ENCODE measurements at places on chromosomes 7 and 10. TPM values are rescaled to one million over a fixed set of nuclear protein-coding genes. Genes with fewer than 3 reads are reported as not detected.

DNA sequence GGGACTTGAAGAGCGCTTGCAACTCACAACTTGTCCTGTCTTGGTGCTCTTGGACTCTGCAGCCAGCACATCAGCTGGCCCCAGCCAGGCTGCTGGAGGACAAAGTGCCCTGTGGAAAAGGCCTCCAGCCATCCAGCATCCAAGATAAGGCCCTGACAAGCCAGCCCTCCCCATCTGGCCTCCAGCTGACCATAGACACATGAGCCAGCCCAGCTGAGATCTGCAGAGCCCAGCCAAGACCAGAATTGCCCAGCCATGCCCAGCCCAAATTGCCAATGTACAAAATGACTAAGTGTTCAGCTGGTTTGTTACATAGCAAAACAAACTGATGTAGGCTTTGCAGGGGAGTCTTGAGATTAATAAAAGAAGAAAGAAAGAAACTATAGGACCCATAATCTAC is 36.0 kb upstream of the FRMD4A start:
- no peak for DNase-seq

Gene ASIC3
- total RNA-seq = not detected

Gene SLC29A3
- total RNA-seq = 0.72 TPM

- no peak for DNase-seq
Measured at GRCh38 chr7:37284805-37285231, 163.8 kb downstream of the ELMO1 start.

GRCh38 chr10:101772895-101773761 is 2.8 kb downstream of the FGF8 start:
- DNase-seq = no peak

GRCh38 chr7:39615350-39615975 is 7.9 kb upstream of the RALA start:
- no peak for DNase-seq

DNA sequence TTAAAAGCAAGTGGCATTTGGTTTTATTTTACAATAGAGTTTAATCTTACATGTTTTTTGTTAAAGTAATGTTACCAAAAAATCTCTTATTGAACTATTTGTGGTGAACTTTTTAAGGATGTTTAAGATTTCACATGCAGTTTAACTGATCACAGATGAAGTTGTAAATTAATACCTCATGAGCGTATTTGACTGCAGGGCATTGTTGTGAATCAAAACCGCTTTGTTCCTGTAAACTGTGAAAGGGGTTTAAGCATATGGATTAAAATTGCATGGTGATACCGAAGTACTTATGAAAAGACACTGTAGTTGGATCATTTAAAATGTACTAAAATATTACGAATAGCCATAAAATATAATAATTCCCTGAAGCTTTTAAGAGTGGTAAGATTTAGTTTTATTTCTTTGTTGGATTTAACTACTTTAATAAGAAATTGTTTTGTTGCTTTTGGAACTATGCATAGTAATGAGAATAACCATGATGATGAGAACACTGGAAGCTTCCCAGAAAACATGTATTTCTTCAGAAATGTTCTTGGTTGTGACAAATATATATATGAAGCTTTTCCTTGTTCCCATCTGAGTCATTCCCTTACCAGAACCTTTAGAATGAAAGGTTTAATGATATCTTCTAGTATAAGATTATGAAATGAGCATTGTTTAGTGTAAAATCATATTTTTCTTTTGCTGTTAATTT is 131.3 kb downstream of the ADK start:
- DNase-seq = peak; percentile 69

DNA sequence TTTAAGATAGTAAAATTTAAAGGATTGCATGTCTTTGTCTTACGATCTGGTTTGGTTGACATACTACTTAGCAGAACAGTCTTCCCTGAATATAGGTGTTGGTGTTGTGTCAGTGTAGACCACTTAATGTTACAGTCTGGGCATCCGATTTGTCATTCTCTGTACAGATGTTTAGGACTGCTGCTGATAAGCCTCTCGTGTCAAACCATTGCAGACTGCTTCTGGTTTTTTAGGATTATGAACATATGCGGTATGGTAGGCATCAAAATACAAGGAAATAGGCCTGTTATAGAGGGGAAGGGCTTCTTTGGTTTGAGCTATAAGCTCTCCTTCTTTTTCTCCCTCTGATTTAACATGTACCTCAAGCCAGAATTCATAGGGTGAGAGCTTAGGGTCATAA is 7.4 kb downstream of the CYP3A43 start:
- no peak for DNase-seq

DNA sequence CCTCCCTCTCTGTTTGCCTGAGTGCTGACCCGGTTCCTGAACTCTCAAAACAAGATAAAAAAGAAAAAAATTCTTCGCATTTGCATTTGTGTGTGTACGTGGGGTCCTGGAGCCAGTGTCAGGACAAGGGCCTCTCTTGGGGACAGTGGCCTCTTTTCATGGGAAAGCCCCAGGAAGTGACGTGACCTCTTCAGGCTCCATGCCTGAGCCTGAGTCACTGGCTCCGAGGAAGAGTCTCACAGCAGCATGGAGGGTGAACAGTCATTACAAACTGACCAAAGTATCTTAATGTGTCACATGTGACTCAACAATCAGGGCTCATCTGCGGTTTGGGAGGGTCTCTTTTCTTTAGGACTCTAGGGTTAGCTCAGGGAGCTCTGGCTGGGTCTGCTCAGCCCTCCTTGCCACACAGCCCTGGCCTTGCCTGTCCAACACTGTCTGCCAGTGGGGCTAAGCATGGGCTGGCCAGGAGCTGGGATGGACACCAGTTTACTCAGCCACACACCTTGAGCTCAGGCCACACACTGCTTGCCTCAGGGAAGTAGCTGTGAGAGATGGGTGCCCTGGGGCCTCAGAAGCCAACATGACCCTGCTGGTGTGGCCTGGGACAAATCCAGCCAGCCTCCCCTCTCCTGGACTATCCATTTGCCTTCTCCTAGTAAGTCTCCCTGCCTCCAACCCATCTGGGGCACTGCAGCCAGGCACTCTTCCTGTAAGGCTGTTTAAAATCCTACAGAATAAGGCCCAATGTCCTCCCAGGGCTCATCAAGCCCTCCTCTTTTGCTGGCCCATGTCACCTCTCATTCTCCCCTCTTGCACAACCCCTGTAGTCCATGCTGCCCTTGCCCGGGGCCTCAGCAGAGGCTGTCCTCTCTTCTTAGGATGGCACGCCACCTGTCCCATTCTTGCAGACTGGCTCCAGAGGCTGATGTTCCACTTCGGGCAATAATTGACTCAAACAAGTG is 10.5 kb downstream of the TMEM273 start:
- DNase-seq = peak; percentile 96

- DNase-seq = no peak
Measured at GRCh38 chr10:35758076-35758475, 116.0 kb upstream of the FZD8 start.

DNA sequence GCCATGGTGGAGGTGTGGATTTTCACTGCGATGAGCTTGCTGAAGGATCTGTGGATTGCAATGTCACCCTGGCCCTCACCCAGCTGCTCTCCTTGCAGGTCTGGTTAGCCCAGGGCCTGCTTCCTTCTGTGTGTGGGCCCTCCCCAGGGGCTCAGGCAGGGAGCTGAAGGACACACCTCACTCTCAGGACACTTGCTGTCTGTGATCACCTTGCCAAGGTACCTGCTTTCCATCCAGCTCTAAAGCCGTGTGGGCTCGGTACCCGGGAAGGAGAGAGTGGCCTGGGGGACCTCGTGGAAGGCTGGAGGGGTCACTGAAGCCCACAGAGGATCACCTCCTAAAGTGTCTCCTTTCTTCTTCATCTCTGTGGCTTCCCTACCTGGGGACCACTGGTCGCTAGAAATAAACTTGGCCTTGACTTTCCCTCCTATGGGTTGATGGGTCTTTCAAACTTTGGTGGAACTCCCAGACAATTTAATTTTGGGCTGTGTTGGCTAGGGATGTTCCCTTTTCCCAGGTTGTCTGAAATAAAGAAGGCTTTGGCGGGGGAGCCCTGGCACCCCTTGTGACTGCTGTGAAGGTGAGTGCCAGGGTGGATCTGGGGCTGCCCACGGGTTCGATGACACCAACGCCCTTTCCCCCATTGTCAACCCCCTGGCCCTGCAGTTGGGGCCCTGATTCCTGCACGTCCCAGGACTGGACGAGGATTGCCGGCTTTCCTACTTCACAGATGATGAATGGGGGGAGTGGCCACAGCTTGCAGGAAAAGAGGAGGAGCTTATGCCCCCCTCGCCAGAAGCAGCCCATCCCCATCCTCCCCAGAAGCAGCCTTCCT is 331.0 kb downstream of the ADARB2 start:
- no peak for DNase-seq

Gene FZD8
- total RNA-seq = 3.6 TPM

DNA sequence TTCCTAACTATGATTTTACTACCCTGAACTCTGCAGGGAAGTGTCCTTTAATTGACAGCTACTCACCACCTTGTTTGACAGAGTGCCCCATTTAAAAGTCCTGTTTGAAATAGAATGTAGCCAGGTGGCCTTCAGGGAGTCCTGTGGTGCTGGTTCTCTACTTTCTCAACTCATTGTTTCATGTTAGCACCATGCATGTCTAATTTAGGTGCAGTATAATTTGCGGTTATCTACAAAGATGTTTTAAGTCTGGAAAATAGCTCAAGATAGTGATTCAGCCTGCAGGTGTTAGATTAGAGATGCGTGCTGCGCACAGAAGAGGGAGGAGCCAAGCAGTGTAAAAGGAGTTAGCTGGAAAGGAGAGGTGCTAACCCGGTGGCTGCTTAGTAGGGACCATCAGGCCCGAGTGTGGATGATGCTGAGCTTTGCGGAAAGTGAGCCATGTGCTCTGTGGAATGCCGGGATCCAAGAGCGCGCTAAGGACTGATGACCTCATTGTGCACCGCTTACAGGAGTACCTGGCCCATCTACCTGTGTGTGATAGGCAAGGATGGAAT is 1.2 kb downstream of the CCM2 start:
- DNase-seq = no peak

DNA sequence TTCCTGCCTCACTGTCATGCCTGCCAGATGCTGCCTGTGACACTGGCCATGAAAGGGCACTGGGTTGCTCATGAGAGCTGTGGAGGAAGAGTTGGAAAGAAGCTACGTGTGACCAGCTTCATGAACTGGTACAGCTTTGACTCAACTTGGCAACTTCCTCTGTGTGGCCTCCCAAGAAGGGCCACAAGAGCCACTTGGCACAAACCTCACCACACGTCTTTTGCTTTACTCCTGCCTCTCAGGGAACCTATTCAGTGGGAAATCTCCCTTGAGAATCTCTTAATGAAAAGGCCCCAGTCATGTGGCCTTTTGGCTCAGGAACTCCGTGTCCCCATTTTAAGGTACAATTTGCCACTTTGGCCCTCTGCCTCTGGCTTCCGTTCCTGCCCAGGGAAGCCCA is 54.5 kb downstream of the FRMD4A start:
- DNase-seq = no peak

DNA sequence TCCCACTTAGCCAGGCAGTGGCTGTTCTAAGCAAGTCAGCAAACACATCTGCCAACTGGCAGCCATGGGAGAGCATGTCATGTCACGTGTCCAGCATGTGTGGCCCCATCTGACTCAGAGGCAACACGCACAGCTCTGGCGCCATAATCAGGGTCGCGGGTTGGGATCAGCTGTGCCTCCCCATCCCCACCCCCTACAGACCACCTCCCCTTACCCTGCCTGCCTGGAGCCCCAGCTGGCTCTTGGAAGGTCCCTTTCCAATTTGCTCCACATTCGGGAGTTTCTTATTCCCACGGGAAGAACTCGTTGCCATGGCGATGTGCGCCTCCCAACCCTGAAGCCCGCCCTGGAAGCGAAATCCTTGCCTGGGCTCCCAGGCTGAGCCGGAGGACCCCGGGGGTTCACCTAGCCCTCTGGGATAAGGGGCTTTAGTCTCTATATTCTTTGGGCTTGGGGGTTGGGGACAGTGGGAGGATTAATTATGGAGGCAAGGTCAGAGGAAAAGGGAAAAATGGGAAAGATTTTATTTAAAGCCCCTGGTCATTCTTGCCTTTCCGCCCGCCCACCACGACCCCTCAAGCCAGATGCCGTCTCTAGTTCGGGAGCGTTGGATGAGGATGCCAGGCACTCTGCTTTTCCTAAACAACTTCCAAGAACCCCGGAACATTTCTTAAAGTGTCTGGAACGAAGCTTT is 283.7 kb downstream of the ZEB1 start:
- DNase-seq = peak; percentile 73

DNA sequence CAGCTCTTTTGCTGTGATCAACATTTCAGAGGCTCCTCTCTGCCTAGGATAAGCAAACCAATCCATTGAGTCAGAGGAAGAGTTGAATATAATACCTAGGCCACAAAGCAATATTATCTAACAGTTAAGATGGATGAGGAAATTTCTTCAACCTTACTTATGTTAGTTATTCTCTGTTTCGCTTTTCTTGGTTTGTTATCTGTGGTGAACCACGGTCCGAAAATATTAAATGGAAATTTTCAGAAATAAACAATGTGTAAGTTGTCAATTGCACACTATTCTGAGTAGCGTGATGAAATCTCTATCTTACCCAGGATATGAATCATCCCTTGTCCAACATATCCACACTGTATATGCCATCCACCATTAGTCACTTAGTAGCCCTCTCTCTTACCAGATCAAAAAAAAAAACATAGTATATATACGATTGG is 1.5 kb upstream of the HTR7 start:
- DNase-seq = peak; percentile 79

GRCh38 chr10:88680958-88681357 is 16.7 kb downstream of the LIPF start:
- no peak for DNase-seq

GRCh38 chr7:5635461-5636445 is 145.7 kb downstream of the RNF216 start:
- no peak for DNase-seq

Gene CCNJ
- 10.0 TPM for total RNA-seq

DNA sequence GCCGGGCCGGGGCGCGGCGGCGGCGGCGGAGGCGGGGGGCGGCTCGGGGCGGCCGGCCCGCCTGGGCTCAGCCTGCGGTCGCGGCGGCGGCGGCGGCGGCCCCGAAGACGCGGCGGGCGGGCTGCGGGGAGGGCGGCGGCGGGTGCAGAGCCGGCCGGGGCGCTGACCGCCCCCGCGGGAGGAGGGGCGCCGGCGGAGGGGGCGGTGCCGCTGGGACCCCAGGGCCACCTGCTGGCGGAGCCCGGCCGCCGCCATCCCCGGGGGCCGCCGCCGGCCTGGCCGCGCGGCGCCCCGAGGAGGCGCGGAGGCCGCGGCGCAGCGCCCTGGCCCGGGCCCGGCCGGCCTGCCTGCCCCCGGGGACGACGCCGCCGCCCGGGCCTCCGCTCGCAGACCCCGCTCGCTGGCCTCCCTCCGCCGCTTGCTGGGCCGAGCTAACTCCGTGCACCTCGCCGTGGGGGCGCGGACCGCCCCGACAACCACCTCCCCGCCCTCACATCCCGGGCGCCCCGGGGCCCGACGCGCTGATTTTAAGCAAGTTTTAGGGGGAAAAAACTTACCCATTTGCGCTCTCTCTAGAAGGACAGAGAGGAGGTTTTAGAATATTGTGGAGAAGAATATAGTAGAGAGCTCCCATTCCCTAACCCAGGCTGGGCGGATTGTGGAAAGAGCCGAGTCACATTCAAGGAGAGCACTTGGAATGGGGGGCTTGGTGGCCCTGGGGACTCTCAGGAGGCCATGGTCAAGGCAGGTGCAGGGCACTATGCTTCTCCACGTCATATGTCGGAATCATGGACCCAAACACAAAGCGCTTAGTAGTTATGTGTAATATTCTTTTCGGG is at the start of gene BEND7:
BEND7 (minus strand) TSS at position 140 of the 839 bp plus-strand sequence. CDS start 481 bp downstream, outside the sequence.
- peak; percentile 16 for DNase-seq

Gene ALKBH4
- total RNA-seq = 6.1 TPM
